ENCODE measurements at places on chromosomes 7 and 10.

DNA sequence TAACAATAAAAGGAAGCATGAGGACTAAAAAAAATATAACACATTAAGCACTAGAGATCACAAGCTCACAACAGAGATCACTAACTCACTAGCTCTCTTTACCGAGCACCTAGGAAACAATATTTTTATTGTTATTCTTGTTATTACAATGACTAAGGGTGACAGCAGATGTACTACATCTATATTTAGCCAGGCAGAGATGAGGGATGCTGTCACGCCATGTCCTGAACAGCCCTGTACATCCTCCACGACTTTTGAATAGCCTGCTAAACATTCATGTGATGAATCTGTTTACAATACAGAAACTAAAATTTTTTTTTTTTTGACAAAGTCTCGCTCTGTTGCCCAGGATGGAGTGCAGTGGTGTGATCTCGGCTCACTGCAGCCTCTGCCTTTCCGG, 22.7 kb downstream of the FAM133B start:
- DNase-seq = no peak

GRCh38 chr7:1093916-1094508, 6.1 kb downstream of the GPER1 start:
- no peak for DNase-seq

DNA sequence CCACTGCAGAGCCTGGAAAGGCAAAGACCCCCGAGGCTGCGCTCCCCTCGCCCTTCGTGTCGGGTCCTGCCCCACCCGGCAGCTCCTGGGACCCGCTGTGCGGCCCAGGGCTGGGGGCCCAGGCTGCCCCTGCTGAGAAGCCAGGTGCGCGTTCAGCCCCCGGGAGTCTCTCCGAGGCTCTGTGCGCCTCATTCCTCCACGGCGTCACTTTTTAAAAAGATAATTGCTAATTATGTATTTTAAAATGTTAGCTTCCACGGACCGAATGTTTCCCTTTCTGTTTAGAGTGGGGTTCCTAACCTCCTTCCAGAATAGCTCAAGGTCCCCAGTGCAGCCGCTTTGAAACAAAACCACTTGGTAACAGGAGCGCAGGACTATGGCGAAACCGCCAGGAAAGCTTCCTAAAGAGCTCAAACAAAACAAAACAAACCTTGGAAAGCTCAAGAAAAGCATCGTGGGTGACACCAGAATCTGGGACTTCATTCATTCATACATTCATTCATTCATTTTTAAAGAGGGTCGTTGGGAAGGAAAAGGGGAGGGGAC, 45.6 kb downstream of the PDIA4 start:
- DNase-seq = no peak

DNA sequence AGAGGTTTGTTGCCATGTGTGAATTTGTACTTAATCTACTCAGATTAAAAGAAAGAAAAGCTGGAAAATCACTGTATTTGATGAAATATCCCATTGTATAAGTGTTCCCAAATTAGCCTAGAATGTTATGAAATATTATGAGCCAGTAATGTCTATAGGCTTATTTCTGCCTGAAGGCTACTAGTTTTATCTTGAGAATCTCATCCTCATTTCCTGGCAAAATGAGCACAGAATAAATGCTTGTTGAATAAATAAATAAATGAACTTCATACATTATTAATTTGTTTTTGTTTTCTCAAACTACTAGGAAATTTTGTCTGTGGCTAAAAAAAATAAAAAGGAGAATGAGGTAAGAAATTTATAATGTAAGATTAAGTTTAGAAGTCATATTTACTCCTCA, 25.5 kb downstream of the HELLS start:
- no peak for DNase-seq

- no peak for DNase-seq
Observed at GRCh38 chr7:126840869-126841268, 411.9 kb downstream of the GRM8 start.

DNA sequence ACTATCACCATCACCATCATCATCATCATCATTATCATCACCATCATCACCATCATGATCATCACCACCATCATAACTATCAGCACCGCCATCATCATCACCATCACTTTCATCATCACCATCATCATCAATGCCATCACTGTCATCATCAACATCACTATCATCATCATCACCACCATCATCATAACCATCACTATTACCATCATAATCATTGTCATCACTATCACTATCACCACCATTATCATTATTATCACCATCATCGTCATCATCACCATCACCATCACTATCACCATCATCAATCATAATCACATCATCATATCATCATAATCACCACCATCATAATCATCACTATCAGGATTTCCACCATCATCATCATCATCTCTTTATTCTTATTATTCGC, 20.6 kb downstream of the INSIG1 start:
- DNase-seq = no peak

DNA sequence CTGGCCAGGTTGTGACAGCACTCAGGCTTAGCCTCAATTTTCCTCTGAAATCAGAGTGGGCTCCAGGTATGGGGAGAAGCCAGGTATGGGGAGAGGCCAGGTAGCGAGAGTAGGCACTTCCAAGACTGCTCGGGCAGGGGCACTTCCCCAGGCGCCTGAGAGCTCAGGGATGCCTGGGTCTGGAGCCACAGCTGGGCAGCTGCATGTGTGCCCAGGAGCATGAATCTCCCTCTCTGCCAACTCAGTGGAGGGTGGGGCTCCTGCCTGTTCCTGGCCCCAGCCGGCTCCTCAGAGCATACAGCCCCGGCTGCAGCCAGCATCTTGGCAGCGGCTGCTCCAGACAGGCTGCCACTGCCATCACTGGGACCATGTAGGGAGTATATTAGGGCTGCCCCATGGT, 313.9 kb downstream of the AUTS2 start:
- DNase-seq = no peak

GRCh38 chr7:93016681-93017381, 100.9 kb downstream of the SAMD9 start:
- no peak for DNase-seq

DNA sequence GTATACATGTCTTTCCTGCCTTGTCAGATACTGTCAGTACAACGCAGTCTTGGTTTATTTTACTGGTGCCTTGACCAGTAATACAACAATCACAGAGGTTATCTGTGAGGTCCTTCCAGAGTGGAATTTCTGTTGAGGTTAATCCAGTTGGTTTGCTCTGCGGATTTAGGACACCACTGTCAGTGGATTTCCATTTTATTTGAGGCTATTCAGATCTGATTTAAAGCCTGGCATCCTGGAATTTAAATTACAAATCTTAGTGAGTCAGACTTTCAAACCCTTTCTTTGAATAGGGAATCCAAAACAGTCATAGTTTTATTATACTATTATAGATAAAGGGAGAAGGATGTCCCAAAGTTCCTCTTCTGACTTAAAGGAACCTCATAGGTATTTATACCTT, 40.5 kb downstream of the ANLN start:
- no peak for DNase-seq

GRCh38 chr10:95467162-95467599, 94.0 kb downstream of the SORBS1 start:
- DNase-seq = no peak

DNA sequence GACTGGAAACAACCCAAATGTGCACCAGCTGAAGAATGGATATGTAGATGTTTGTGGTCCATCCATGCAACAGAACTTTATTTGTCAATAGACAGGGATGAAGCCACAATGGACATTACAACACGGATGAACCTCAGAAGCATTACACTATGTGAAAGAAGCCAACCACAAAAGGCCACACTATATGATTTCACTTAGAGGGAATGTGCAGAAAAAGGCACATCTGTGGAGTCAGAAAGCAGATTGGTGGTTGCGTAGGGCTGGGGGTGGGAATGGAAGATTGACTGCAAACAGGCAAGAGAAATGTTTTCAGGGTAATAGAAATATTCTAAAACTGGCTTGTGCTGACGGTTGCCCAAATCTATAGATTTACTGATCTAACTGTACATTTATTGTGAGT, 34.3 kb upstream of the WASHC2A start:
- DNase-seq = no peak

GRCh38 chr10:67302701-67303100, 376.9 kb downstream of the LRRTM3 start:
- DNase-seq = no peak

- no peak for DNase-seq
Observed at GRCh38 chr7:146096994-146097393, 19.6 kb upstream of the CNTNAP2 start.

GRCh38 chr7:35556515-35557471, 138.1 kb downstream of the HERPUD2 start:
- no peak for DNase-seq

GRCh38 chr7:25858525-25859411, 293.2 kb upstream of the NFE2L3 start:
- DNase-seq = no peak

All from CD8-positive, alpha-beta T cell (primary cell).